ENCODE measurements at places on chromosomes 5 and 9.

- DNase-seq = no peak
Measured at GRCh38 chr9:118635416-118635815, 733.8 kb downstream of the BRINP1 start.

GRCh38 chr5:68243251-68243650 lies 27.7 kb downstream of the PIK3R1 start:
- DNase-seq = no peak

- no peak for DNase-seq
Measured at GRCh38 chr9:96183751-96184150, 118.2 kb downstream of the HSD17B3 start.

- no peak for DNase-seq
Measured at GRCh38 chr5:176621661-176622079, 8.7 kb downstream of the SNCB start.

- DNase-seq = no peak
Measured at GRCh38 chr5:33810491-33811120, 81.2 kb downstream of the ADAMTS12 start.

DNA sequence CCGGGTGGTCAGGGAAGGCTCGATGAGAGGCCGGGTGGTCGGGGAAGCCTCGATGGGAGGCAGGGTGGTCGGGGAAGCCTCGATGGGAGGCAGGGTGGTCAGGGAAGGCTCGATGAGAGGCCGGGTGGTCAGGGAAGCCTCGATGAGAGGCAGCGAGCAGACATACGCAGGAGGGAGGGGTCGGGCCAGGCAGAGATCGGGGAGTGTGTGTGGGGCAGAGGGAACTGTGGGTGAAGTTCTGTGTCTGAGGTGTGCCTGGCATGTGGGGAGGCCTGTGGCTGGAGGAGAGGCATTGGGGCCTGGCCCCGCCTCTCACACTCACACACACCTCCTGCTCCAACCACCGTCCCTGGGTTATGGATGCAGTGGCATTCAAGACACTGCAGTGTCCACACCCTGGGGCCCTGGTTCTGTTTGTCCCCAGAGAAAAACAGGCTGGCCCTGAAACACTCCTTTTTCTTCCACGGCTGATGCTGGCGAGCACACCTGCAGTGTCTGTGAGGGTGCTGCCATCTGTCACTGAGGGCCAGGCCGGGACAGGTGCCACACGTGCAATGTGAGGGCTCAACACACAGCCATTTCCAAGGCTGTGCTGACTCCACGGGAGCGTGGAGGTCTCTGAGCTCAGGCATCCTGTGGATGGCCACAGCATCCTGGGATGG lies 6.5 kb upstream of the PLEKHG4B start:
- DNase-seq = no peak

DNA sequence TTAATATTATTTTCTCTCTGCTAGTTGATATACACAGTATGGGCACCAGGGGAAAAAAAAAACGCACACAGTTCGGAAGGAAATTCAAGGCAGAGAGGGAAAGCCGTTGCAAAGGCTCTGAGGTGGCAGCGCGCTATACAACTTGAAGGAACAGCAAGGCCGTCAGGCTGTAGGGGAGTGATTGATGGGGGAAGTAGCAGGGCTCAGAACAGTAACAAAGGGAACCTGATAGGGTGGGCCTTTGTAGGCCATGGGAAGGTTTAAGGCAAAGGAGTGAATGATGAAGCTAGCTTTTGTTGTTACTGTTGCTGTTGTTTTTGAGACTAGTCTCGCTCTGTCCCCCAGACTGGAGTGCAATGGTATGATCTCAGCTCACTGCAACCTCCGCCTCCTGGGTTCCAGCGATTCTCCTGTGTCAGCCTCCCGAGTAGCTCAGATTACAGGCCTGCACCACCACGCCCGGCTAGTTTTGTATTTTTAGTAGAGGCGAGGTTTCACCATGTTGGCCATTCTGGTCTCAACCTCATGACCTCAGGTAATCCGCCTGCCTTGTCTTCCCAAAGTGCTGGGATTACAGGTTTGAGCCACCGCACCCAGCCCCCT lies 27.0 kb downstream of the AQP7 start:
- no peak for DNase-seq

DNA sequence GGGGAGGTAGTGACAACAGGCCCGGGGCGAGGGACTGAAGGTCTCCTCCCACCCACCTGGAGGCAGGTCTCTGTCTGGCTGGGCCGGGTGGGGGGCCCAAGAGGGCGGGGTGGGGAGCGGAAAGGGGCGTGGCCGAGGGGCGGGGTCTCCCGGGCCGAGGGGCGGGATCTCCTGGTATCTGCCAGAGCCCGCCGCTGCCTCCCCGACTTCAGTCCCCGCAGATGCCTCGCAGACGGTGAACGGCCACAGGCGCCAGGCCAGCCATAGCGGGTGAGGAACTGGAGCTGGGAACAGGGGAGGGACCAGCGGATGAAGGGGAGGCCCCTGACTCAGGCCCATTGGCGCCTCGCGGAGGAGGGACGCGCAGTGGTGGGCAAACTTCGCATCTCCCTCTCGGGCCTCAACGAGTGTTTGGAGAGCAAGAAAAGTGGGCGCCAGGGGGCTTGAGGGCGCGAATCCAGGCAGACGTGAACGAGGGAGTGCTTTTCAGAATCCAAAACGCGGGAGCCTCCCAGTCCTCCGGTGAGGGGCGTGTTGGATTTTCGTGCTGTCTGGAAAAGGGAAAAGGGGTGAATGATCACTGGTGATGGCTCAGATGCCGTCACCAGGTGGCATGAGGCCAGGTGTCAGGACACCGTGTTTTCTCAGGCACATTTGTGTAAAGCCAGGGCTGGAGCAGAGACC lies at the start of gene ADGRD2:
TSS of gene ADGRD2 (plus strand) at position 211 of the 684 bp plus-strand sequence. CDS start 1,216 bp downstream, outside the sequence.
- no peak for DNase-seq

DNA sequence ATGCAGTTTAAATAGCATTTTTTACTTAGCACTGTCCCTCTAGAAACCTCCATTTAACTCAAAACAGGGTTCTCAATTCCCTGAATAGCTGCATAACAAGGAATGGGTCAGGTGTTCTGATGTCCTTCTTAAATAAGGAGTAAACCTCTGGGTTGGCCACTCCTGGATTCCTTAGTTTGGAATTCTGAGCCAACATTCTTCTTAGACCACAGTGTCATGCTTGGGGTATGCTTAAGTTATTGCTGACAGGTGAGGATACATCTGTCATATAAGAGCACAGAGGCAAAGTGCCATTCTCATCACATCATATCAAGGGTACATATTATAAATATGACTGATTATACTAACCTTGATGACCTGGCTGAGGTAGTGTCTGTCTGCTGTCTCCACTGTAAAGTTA lies 179.9 kb upstream of the SEMA6A start:
- DNase-seq = no peak

DNA sequence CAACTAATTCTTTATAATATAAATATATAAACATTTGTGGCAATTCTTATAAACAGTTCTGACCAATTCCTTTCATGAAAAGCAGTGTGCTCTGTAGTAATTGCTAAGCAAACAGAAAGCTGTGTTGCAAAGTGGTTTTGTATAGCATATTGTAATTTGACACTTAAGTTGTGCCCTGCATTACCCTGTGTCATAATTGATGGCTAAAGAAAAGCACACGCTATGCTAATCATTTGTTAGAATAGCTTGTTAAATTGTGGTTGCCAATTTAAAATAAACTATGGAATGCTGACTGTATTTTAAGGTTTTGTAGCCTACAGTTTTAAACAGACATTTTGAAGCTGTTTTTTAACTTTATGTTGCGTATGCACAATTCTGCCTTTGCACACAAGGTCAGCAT lies 140.0 kb downstream of the PBX3 start:
- DNase-seq = no peak

DNA sequence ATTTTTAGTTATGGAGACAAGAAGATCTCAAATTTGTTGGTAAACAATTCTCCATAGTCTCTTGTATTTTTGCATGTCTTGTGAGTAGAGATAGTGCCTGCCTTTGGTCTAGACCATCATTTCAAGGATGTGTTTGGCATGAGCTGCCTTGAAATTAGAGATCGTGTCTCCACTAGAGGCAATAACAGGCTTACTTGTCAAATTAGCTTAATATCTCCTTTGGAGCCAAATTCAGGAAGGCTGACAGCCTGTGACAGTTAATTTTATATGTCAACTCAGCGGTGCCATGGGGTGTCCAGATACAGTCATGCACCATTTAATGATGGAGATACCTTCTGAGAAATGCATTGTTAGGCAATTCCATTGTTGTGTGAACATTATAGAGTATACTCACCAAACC lies 24.8 kb upstream of the PRDM9 start:
- DNase-seq = no peak

DNA sequence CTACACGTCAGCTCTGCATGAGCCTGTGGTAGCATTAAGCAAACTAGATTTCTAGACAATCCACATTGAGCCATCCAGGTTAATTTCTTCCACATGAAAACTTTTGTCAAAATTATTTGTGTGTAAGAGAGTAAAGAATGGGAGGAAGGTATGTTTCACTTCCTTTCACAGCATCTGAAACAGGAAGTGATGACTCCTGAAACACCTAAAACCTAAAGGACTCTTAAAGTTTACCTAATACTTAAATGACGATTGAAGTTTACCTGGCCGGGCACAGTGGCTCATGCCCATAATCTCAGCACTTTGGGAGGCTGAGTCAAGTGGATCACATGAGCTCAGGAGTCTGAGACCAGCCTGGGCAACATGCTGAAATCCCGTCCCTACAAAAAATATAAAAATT lies 223.8 kb downstream of the CEMIP2 start:
- no peak for DNase-seq

- DNase-seq = no peak
Measured at GRCh38 chr5:68565427-68565826, 349.9 kb downstream of the PIK3R1 start.

DNA sequence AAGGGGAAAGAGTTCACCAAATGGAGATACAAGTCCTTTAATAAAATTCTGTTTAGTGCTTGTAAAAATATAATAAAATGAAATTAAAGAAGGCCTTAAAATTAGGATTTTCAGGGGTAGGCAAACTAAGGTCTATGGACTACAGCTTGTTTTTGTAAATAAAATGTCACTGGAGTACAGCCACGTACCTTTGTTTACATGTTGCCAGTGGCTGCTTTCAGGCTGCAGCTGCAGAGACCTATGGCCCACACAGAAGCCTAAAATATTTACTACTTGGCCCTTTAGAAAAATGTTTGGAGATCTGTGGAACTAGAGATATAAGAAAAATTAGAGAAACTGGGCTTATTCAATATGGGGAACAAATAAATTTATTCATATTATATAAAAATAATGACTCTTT lies 122.8 kb downstream of the RPS23 start:
- DNase-seq = no peak

DNA sequence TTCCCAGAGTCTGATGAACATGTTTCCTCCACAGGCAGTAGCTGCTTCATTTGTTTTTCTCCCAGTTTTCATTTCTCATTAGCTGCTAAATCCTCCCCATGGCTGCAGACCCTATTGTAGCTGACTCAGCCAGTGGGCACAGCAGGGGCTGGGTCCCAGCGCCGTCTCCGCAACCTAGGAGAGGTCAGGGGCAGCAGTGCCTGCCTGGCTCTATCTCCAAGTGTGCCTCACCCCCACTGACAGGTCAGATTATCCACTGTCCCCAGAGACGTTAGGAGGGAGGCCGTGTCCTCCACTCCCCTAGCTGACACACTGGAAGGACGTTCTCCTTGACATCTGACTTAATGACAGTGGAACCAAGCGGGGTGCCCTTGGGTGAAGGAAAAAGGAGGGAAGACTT lies 31.1 kb downstream of the KCNIP1 start:
- DNase-seq = no peak

- DNase-seq = no peak
Measured at GRCh38 chr5:156531199-156531598, 204.2 kb downstream of the SGCD start.

GRCh38 chr9:98016137-98016680 lies 33.1 kb downstream of the ANP32B start:
- DNase-seq = no peak

DNA sequence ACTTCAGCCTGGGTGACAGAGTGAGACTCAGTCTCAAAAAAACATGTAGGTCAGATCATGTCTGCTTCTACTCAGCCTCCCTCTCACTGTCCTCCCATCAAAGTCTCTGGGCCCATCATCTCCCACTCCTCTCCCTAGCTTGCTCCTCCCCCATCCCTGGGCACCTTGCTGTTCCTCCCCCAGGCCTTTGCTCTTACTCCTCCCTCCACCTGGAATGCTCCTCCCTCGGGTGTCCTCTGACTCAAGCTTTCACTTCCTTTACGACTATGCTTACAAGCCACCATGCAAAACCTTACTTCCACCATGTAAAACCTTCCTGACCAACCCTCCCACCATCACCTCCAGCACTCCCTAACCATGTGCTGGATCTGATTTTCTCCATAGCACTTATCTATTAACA lies 51.5 kb downstream of the MTMR12 start:
- no peak for DNase-seq

DNA sequence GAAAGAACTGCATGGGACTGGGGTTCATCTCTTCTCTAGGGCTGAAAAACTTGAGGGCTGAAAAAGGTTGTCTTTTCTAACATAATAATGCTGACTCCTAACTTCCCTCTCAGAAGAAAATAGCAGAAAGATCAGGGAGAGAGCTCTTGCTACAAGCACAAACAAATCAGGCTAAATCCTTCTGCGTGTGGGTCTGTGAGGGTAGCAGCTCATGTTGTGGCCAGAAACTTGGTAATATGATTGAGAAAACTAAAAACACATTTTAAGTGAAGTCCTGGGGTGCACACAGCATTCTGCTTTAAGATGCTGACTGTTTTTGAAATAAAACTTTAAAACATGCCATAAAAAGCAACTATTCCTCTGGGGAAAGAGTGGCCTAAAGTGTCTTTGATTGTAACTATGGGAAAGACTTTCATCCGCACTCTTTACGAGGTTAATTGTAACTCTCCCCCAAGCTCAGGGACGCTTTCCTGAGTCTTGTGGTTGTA lies 56.7 kb downstream of the SAXO1 start:
- no peak for DNase-seq

DNA sequence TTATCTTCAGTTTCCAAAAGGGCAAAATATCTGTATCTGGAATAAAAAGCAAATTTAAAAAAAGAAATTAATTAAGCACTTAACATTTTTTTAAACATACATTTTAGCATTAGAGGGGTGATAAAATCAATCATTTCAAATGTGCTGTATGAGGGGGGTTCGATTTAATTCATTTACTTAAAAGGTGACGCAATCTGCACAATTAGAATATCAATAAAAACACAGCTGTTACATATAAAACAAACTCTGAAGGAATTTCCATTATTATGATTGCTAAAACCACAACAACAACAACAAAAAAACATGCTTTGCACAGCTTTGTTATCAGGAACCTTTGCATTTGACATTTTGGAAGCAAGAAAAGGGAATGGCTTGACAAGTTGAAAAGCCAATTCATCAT lies 71.6 kb upstream of the C6 start:
- no peak for DNase-seq

GRCh38 chr5:57738301-57738700 lies 255.7 kb upstream of the ACTBL2 start:
- no peak for DNase-seq

DNA sequence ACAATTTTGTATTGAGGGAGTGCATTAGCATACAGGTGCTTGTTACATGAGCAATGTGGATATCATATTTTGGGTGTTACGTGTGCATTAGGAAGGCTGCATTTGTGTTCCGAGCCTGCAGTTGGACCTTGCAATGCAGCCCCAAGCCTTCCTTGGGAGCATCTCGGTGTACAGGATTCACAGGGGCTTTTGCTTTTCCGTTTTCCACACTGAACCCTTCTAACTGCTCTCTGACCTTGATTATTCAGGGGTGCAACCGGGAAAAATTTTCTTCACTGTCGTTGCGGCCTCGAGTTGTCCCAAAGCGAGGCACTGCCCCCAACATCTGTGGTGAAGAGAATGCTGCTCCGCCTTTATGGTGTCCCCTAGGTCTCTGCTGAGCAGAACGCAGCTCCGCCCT lies 80.1 kb upstream of the PLEKHG4B start:
- DNase-seq = no peak
